ENCODE measurements at places on chromosomes 7 and 10.

- no peak for DNase-seq
Measured at GRCh38 chr10:70286616-70287015, 2.8 kb upstream of the NPFFR1 start.

GRCh38 chr10:131690805-131691239, 210.0 kb upstream of the PPP2R2D start:
- DNase-seq = no peak

DNA sequence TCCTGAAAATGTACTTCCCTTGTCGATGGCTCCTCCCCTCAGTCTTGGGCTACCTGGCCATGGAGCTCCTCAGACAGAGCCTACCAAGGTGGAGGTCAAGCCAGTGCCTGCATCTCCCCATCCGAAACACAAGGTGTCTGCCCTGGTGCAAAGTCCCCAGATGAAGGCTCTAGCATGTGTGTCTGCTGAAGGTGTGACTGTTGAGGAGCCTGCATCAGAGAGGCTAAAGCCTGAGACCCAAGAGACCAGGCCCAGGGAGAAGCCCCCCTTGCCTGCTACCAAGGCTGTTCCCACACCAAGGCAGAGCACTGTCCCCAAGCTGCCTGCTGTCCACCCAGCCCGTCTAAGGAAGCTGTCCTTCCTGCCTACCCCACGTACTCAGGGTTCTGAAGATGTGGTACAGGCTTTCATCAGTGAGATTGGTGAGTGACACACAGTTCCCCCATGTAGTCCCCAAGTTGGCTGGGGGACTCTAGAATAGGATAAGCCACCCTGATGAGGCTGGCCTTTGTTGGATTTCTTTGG, 8.8 kb downstream of the PPRC1 start:
- DNase-seq = no peak

- DNase-seq = no peak
Measured at GRCh38 chr7:83835424-83835823, 186.5 kb upstream of the SEMA3E start.

DNA sequence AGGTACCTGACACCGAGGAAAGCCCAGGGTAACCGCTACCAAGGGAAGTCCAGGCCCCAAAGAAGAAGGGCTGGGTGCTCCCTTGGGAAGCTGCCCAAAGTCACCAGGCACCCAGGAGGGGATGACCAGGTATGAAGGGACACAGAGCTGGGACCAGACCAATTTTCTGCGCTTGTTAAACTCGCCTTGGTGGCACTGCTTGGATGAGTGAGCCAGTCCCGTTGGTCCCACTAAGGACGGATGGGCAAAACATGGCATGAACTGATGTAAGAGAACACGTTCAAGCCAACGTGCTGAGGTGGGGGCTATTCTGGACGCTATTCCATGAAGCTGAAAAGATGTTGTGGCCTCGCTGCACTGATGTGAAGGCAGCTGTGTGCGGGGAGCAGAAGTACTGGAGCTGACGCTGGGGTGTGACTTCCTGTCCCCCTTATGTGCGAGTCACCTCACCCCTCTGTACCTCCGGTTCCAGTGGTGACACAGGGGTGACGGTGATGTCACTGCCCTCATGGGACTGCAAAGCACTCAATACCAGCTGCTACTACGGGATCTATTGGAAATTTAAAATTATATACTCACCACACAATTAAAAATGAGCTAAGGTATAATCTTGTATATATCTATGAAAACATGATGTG, 73.6 kb downstream of the COBL start:
- DNase-seq = no peak

- peak; percentile 67 for DNase-seq
Measured at GRCh38 chr10:118459642-118460193, 117.6 kb upstream of the FAM204A start.

GRCh38 chr7:106060394-106060920, 51.7 kb downstream of the SYPL1 start:
- DNase-seq = no peak

- no peak for DNase-seq
Measured at GRCh38 chr7:68729371-68729770, 868.9 kb upstream of the AUTS2 start.

DNA sequence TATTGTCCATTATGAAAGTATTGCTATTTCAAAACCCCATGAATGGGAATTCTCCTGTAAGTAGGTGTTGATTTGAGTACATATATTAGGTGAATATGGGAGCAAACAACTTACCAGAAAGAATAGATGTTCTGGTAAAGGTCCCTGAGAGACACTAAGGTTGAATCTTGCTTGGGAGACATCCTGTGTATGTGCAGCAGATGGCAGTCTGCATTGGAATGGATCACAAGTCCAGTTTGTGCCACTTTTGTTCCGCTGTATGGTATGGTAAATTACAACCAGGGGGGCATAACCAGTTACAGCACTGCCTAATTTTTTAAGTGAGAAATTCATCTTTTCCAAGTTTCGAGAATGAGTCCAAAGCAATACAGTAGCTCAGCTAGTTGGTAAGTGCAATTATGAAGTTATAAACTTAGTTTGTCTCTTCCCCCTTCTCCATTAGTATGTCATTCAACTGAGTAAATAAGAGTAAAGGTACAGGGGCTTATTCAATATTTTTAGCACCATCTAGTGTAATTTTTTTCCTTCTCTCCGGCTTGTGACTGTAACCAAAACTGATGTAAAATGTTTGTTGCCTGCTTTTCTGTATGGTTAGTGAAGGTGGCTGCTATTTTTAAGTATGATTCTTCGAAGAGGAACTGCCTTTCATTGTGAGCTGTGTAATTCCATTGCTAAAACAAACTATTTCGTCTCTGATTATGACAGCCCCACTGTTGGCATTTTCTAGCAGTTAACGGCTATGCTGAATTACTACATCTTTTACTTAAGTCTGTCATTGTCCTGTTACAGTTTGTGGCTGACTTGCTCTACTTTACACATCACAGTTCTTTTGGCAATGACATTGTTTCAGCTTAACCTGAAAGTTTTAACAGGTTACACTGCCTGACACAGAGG, 2.8 kb downstream of the MCU start:
- DNase-seq = peak; percentile 30

DNA sequence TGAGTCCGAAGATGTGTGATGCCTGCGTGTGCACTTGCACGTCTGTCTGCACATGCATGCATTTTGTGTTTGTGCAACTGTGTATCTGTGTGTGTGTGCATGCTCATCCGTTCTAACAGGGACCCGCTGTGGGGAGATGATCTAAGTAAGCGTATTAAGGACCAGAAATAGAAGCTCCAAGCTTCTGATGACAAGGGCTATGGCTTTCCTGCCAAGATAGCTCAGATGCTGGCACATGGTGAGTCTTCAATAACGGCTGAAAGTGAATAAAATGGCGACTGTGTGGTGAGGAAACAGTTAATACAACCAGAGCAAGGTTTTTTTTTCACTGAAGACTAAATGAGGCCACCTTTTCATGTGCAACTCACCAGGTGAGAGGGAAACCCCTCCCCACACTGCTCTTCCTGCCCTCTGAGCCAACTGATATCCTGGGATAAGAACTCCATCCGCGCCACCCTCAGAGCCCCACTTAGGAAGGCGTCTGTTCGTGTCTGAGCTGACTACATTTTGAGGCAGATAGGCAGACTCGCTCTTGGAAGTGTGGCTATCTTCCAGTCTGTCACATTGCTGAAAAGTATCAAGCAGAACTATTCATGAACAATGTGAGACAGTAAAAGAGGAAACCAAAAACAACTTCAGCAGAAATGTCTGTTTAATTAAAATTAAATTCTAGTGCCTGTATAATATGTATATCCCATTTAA, 47.4 kb upstream of the TCERG1L start:
- DNase-seq = no peak

- DNase-seq = peak; percentile 87
Measured at GRCh38 chr10:114026189-114027040, 17.3 kb upstream of the ADRB1 start.

DNA sequence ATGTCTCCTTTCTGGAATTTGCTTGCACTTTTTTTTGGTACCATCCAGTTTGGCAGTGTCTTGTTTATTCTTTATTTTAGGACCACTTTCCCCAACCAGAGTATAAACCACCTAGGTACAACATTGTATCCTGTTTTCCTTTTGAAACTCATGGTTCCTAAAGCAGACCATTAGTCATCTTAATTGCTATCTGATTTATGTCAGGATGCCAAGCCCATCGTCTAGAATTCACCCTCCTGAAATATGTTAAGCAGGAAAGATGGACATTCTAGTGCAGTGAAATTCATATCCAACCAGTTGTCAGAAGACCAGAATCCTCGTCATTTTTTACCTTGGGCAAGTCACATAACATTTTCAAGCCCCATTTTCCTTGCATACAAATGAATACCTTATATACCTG, 223.6 kb upstream of the KMT2E start:
- no peak for DNase-seq

DNA sequence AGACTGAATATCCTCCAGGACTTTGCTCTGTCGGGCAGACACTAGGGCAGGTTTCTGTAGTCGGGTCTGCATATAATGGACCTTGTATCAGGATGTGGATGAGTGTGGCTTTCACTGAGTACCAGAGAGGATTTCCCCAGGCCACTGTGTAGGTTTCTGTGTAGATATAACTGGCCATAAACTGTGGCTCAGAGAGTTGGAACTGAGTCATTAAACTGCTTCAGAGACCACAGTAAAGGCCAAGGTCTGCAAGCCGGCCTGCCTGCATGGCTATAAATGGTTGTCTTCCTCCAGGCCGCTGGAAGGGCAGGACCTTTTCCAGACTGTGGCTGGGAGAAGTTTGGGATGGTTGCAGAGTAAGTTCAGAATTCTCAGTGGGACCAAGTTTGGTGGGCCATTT, 16.9 kb downstream of the ZNF92 start:
- no peak for DNase-seq

- no peak for DNase-seq
Measured at GRCh38 chr7:39212876-39213275, 235.2 kb downstream of the POU6F2 start.

- no peak for DNase-seq
Measured at GRCh38 chr7:157577061-157577460, 240.3 kb downstream of the DNAJB6 start.

DNA sequence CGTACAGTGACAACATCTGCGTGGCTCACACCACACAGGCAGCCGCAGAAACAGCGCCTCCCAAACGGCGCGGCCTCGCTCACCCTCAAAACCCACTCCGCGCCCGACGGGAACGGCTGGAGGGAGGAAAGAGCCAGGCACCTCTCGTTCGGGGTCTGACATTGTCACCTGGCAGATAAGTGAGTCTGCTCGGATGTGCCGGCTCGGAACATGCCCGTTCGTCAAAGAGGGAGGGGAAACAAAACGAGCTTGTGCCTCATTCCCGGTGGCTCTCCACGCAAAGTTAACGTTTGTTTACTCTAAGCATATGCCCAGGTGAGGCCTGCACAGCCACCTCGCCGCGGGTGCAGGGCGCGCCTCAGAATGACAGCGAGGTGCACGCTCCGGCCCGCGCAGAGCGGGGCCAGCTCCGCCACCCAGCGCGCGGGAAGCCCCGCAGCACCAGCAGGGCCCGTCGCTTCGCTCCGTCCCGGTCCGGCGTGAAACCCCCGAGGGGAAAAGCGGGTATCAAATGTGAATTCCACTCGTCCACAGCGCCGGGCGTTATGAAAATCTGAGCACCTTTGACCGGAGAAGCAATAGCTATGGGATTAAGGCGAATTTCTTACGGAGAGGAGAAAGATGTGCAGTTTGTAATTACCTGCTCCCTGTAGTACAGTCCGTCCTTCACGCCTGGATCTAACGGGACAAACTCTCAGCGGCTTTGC, 13.1 kb downstream of the CNPY1 start:
- DNase-seq = no peak

- DNase-seq = peak; percentile 31
Measured at GRCh38 chr7:151017953-151018420, 6.3 kb downstream of the ATG9B start.

- DNase-seq = no peak
Measured at GRCh38 chr10:33136271-33136670, 178.2 kb upstream of the ITGB1 start.

DNA sequence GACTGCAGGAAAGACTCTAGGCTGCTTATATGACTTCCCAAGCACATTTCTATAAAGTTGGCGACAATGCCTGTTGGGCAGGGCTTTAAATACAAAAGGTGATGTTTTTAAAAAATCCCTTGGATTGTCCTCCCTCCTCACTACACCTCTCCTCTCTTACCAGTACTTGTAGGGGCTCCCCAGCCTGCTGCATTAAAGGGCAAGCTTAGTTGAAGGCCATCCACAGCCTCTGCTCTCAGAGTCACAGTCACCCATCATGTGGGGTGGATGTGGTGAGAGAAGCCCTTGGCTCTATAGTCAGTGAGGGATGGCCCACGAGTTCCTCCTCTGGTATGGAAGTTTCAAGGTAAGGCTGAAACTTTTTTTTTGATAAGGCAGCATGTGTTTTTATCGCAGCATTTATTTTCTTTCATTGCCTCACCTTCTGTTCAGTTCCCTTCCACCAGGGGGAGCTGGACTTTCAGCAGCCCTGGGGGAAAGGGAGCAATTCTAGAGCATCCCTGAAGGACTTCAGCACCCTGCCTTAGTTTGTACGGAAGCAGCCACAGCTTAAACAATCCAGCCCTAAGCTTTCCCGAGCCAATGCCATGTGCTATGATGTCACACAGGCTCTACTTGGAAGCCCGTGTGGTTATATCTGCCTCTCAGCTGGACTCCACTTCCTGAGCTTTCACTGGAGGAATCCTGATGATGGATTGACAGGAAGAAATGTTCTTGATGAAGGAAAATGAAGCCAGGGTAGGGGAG, 131.9 kb downstream of the CALCR start:
- peak; percentile 25 for DNase-seq

DNA sequence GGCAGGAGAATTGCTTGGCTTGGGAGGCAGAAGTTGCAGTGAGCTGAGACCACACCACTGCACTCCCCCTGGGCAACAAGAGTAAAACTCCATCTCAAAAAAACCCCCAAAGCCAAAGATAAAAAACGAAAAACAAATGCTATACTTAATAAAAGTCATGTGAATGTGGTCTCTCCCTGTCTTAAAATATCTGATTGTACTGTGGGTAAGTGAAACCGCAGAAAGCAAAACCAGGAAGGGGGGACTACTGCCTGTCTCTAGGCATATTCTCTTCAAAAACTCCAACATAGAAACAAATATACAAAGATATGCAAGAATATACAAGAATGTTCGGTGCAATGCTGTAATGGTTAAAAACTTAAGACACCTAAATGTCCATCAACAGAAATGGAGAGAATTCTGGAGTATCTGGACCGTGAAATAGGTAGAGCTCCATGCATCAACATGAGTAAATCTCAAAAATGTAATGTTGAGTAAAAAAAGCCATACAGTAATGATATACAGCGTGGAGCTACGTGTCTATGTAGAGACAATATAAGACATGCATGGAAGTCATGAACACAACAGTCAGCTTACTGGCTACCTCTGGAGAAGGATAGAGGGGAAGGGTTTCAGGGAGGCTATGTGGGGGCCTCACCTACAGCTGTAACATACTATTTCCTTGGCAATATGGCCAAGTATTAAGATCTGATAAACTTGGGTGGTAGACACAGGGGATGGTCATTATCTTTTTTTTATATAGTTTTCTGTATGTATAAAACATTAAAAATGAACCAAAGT, 2.1 kb downstream of the ZNF394 start:
- no peak for DNase-seq

All from NCI-H460 (cell line).